Left colon (tissue), 2 donors: ENCODE measurements at places on chromosomes 11 and 22. TPM values are rescaled to one million over a fixed set of nuclear protein-coding genes. Genes with fewer than 3 reads are reported as not detected.

DNA sequence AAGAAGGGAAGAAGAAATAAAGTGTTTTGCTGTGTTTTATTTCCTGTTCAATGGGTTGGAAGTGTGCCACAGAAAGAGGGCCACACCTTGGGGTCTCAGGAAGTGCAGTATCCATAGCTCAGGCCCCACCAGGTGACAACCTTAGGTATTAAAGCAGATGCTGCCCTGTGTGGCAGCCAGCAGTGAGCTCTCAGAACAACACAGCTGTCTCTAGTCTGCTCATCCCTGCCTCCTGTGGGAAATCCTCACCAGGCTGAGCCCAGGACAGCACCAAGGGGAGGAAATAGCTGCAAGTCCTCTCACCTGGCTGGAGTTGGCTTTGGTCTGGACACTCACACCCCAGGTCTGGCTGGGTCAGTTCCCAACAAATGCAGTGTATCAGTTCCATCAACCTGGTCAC lies 25.1 kb downstream of the ARL14EP start:
- no peak for DNase-seq

DNA sequence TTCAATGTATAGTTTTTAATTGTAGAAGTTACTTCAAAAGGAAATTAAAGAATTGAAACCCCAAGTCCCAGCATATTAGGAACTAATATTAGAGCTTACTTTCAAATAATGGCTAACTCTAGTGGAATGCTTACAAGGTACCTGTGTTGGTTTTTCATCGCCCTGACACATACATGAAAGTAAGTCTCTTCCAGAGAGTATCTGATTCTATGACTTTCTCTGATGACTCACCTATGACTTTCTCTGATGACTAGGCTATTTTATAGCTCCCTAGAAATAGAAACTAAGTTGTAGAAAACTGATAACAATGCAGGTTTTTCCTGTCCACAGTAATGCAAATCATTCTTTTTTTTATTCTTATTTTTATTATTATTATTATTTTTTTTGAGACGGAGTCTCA lies 33.6 kb upstream of the MMP7 start:
- DNase-seq, result no peak

- DNase-seq, result no peak
Observed at GRCh38 chr11:57675176-57675941, 7.4 kb downstream of the ZDHHC5 start.

DNA sequence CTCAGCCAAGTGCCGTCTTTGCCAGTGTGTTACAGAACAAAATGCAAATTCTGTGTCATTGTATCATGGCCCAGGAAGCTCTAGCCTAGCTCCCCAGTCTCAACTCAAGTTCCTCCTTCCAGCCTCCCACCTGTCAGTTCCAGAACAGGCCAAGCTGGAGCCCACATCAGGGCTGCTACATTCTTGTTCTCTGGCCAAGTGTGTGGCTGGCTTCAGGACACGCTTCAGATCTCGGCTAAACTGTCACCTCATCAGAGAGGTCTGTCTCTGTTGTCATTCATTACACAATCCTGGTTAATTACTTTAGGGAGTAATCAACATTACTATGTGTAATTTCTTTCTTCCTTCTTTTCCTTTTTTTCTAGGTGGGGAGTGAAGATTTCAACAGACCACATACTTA lies 347.0 kb upstream of the SYN3 start:
- DNase-seq, result no peak

GRCh38 chr11:115910379-115910778 lies 406.2 kb upstream of the CADM1 start:
- DNase-seq, result no peak

DNA sequence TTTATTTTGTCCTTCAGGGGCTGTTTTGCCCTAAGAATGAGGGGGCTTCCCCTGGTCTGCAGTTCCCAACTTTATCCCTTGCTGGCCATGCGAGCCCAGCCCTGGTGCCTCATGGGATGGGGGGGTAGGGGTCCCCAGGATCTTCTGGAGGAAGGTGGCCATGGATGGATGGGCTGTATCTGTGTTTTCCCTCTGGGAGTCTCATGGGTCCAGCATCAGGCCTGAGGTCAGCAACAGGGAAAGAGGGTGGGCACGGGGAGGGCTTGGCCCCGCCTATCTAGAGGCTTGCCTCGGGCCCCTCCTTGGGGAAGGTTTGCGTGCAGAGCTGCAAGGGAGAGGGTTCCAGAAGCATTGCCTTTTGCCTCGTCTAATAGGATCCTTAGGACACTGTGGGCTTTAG lies 10.8 kb upstream of the ADORA2A start:
- DNase-seq, result no peak

The KCTD14 gene
- 11.9 TPM for total RNA-seq

The P2RX6 gene
- 1.5 TPM for total RNA-seq

The EED gene
- total RNA-seq, result 19.0 TPM

The CHRM1 gene
- 0.84 TPM for total RNA-seq
